ENCODE measurements at places on chromosomes 4 and X. TPM values are rescaled to one million over a fixed set of nuclear protein-coding genes. Genes with fewer than 3 reads are reported as not detected.

NXF3 gene
- total RNA-seq, result not detected

PDGFRA gene
- 1.5 TPM for total RNA-seq

FGA gene
- total RNA-seq, result not detected

FREM3 gene
- 0.51 TPM for total RNA-seq

ZNF185 gene
- total RNA-seq, result 5.3 TPM

TMEM31 gene
- total RNA-seq, result not detected

TMSB15B gene
- 6.5 TPM for total RNA-seq

TLR2 gene
- total RNA-seq, result 0.51 TPM

SPINK2 gene
- not detected for total RNA-seq

KLB gene
- under 0.01 TPM for total RNA-seq

ABCG2 gene
- 96.0 TPM for total RNA-seq
